ENCODE measurements at places on chromosomes 6 and 20.

GRCh38 chr6:150070236-150070818 is 1.4 kb upstream of the ULBP3 start:
- DNase-seq, result no peak

DNA sequence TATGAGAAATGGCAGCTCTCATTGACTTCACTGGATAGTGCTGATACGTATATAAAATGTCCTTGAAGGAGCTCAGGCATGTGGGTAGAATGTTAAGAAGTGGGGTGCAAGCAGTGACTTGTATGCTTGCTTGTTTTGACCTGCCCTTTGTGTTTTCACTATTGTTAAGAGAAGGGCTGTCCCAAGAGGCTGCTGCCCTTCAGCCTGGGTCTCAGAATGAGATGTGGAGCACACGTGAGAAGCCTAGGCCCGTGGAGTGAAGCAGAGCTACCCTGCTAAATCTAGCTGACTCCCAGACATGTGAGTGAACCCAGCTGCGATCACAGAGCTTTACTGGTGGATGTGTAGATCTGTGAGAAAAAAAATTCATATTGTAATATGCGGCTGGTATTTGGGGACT is 305.3 kb upstream of the RGS17 start:
- DNase-seq, result no peak

DNA sequence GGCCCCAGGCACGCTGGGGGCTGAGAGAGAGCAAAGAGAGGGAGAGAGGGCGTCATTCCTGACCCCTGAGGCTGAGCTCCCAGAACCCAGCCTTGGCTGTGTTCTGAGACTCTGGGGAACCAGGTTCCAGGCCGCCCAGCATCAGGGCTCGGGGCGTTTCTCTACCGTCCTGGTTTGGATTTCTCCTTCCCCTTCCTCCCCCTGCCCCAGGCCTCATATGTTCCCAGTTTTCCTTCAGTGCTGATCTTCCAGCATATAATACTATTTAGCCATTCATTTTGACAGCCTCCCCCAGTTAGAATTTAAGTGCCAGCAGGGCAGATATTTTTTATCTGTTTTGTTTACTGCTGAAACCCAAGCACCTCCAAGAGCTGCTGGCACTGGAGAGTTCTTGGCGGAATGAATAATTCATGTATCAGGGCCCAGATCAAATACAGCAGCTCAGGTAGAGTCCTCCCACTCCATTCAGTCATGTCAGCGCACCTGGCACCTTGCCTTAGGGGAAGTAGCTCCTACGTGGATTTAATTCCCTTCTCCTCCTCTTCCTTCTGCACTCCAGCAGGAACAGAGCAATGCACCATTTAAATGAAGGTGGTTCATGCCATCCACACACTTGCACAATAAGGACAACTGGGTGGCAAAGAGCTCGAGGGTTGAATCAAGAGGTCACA is 23.4 kb upstream of the FRMD1 start:
- DNase-seq, result no peak

DNA sequence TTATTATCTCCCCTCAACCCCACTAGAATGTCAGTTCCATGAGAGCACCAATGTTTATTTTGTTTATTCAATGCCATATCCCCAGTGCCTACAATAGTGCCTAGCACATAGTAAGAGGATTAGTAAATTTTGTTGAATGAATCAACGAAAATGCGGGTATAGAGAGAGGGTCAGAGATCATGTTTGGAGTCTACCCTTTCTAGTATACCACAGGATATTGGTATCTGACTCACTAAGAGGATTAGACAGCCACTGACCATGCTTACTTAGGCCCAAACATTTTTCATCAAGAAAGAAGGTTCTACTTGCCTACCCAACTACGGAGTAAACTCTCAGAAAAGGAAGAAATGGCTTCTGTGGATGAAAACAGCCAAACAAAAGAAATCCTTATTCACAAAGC is 356.8 kb downstream of the BTBD9 start:
- no peak for DNase-seq

DNA sequence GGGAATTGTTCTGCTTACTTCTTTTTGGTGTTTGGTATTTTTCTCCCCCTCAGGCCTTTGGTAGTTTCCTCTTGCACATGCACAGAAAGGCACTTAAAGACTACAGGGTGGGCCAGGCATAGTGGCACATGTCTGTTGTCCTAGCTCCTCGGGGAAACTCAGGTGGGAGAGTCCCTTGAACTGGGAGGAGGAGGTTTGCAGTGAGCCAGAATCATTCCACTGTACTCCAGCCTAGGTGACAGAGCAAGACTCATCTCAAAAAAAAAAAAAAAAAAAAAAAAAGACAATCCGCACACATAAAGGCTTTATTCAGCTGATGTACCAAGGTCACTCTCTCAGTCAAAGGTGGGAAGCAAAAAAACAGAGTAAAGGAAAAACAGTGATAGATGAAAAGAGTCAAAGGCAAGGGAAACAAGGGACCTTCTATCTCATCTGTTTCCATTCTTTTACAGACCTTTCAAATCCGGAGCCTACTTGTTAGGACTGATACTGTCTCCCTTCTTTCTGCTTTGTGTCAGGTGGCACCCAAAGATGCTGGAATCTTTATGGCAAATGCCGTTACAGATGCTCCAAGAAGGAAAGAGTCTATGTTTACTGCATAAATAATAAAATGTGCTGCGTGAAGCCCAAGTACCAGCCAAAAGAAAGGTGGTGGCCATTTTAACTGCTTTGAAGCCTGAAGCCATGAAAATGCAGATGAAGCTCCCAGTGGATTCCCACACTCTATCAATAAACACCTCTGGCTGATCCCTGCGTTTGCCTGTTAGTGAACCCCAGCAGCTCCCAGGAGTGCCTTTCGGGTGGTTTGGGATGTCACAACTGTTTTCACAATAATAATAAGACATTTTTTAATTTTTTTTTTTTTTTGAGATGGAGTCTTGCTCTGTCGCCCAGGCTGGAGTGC is 9.3 kb downstream of the DEFB123 start:
- DNase-seq, result no peak
